ENCODE measurements at places on chromosomes 2 and 18. TPM values are rescaled to one million over a fixed set of nuclear protein-coding genes. Genes with fewer than 3 reads are reported as not detected.
A peak's percentile ranks its signal among the peaks of the same experiment; 100 is the strongest.

Gene UCN
- 2.3 TPM for polyA plus RNA-seq

DNA sequence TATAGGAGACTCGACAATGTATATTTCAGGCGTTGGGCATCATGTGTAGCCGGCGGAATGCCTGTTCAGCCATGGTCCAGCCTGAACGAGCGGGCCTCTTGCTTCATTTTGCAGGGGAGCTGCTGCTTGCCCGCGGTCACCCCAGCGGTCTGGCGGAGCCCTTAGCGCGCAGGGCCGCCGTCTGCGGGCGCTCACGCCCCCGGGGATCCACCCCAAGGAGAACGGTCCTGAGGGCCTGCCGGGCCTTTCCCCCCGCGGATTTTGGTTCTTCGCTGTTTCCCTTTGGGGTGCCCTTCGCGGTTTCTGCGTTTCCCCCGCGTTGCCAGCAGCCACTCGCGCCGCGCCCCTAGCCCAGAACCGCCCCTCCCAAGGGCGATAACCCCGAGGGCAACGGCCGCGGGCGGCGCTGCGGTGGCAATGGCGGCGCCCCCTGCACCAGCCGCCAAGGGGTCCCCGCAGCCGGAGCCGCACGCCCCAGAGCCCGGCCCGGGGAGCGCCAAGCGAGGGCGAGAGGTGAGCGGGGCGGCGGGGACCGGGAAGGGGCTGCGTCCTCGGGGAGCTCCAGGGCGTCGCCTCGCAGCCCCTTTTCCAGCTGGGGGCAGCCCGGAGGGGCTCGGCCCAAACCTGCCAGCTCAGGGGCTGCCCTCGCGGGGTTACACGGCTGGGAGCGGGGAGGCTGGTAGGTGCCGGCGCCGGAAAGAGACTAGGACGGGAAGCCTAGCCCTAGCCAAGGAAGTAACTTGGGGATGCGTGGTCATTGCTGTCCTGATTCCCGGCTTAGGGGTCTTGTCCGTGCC lies at the start of gene MFSD2B:
TSS of gene MFSD2B (plus strand) at position 406 of the 797 bp plus-strand sequence. CDS start at position 418, 12 bp downstream.
- no peak for DNase-seq

Gene UGT1A6
- polyA plus RNA-seq: not detected

GRCh38 chr2:157444641-157445040 lies 752 bp upstream of the CYTIP start:
- DNase-seq: no peak

DNA sequence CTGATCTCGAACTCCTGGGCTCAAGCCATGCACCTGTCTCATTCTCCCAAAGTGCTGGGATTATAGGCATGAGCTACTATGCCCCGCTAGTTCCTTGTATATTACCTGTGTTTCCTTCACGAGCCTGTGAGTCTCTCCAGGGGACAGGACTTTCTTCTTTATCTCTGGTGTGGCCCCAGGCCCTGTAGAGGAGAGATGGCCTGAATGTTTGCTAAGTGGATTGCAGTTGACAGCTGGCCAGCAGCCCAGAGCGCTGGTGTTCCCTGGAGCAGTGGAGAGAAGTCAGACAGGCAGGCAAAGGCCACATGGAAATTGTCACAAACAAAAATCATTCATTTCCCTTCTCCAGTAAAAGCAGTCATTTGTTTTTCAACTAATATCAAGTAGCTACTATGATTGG lies 17.9 kb downstream of the LPIN1 start:
- no peak for DNase-seq

DNA sequence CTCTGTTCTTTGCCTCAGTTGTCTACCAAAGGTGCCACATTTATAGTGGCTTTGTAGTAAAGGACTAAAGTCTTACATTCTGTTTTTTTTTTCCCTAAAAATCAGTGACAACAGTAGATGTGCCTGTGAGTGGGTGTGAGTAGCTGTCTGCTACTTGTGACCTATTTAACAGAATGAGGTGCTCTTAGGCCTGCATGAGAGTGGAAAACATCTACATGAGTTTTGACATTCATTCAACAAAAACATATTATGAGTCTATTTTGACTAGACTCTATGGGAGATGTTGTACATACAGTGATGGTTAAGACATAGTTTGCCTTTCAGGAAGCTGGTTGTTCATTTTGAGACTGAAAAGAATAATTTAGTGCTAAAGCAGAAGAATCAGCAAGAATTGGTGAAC lies 36.7 kb downstream of the IL1R2 start:
- DNase-seq: no peak

DNA sequence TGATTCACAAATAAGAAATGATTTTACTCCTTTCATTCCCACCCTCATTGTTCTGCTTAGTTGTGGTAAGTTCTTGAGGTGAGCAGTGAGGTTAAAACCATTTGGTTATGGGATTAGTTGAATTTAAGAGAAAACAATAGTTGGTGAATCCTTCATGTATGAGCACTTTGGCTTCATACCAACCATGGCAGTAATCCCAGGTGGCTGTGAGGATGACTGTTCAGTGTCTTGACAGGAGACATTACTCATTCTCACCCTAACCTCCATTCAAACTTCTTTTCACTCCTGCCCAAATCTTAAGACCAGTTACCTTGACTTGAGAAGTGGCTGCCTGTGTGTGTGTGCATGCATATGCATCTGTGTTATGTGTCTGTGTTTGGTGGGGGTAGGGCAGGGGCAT lies 143.1 kb downstream of the SETBP1 start:
- no peak for DNase-seq

Gene CTIF
- 46.8 TPM for polyA plus RNA-seq

DNA sequence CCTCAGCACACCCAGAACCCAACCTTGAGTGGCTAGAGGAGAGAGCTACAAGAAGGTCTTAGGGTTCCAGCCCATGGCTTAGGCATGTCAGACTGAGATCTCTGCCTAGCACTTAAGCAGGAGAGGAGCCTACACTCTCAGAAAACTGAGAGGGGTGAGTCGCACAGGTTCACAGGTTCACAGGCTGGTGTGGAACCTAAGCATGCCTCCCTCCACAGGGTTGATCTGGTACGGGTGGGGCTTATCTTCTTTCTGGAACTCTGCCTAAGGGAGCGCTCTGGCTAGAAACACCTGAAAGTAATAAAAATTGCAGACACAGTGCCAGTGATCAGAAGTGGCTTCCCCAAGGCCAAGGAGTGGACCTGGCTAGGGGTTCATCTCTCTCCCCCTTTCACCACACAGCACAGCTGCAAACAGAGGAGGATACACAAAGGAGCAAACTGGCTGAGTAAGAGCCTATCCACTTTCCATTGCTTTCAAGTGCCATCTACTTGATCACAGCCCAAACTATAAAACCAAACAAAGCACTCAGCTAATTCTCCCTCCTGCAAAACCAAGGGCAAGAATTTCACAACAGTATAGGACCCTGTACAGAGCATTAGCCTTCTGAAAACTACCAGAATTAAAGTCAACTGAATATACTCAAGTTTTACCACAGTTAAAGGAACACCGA lies 481.9 kb upstream of the SETBP1 start:
- no peak for DNase-seq

GRCh38 chr2:180254872-180255271 lies 247.8 kb upstream of the CWC22 start:
- no peak for DNase-seq

Gene AGXT
- not detected for polyA plus RNA-seq

DNA sequence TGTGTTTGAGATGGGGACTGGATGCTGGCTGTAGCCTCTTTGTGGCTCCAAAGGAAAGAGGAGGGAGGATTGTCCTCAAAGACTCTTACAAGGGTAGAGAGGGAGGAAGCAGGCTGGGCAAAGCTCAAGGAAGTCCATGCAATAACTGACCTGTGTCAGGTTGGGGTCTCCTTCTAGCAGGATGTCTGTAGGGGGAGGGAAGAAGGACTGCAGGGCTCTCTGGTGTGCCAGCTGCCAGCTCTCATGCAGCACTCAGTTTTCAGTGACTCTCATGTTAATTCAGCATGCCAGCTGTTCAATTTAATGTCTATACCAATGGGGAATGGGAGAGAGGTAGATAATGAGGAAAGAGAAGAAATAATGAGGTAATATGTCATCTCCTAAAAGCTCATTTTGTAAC lies 85.3 kb upstream of the RANBP2 start:
- no peak for DNase-seq

DNA sequence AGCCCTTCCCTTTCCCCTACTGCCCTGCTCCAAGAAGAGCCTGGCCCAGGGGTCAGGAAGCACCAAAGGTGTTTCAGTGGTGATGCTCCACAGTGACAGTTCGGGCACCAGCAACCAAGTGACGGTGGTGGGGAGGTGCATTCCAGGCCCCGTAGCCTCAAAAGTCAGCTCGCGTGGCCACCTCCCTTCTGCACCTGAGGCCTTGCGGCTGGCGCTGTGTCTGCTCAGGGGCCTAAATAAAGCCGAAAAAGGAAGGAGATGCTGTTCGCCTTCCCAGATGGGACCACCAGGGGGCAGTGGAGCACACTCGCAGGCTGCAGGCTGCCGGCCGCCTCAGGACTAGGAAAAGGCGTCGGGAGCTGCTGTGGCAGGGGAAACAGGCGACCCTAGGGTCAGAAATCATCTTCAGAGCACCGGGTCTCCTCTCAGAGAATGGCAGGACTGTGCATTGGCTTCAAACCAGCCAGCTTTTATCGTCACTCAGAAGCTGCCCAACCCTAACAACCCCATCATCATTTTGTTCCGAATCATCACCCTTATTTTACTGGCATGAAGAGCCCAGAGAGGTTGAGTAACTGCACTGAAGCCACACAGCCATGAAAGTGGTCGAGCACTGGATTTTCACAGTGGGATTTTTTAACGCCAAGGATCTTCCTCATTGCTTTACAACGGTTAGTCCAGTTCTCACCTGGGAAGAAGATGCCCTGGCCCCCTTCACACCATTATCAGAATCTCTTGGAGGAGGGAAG lies 213.0 kb upstream of the CELF4 start:
- DNase-seq: peak; percentile 68

Gene GPR75
- 0.91 TPM for polyA plus RNA-seq

Gene KCNK3
- 0.88 TPM for polyA plus RNA-seq

Gene YPEL5
- polyA plus RNA-seq: 53.2 TPM

- DNase-seq: no peak
Observed at GRCh38 chr2:201144101-201145051, 28.4 kb downstream of the CFLAR start.

Gene ZNF385B
- 17.1 TPM for polyA plus RNA-seq

Gene ANTXR1
- 133 TPM for polyA plus RNA-seq

GRCh38 chr2:158315803-158316414 lies 140.6 kb downstream of the CCDC148 start:
- DNase-seq: no peak

GRCh38 chr2:180368881-180369280 lies 361.8 kb upstream of the CWC22 start:
- peak; percentile 76 for DNase-seq

- DNase-seq: peak; percentile 11
Observed at GRCh38 chr2:625415-626333, 51.5 kb downstream of the TMEM18 start.

- no peak for DNase-seq
Observed at GRCh38 chr2:213018340-213018901, 133.0 kb downstream of the IKZF2 start.

DNA sequence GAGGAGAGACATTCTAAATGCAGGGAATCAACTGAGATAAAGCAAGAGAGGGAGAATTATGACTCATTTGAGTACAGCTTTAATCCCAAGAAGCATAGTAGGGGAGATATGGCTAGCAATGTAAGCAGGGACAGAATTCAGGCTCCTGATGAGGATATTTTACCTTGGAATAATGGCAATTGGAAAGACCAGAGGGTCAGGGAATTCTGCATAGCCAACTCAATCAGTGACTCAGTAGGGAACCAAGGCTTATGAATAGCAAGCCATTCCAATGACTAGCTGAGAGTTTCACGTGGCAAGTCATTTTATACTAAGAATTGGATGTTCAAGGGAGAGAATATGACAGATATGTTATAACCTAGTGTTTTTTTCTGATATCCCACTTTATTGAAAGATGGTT lies 563.8 kb upstream of the NETO1 start:
- DNase-seq: no peak

- no peak for DNase-seq
Observed at GRCh38 chr2:175567435-175568061, 386.0 kb upstream of the ATP5MC3 start.

DNA sequence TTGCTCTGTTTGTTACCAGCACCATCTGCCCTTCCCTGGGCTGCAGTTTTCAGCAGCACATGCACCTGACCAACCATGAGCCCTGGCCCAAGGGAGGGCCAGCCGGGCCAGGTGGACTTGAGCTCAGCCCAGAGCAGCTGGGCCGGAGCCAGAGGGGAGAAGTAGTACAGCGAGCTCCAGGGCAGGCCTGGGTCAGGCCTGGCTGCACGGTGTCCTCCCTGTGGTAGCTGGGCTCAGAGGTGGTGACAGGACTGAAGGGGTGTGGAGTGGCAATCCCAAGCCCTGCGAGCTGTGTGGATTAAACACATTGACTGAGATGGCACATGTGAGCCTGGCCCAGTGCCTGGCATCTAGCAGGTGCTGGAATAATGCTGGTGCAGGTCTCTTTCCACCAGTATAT lies 222.2 kb downstream of the GLI2 start:
- no peak for DNase-seq

- no peak for DNase-seq
Observed at GRCh38 chr2:54741250-54741649, 17.8 kb downstream of the EML6 start.

GRCh38 chr2:38666556-38666910 lies 619 bp downstream of the GALM start:
- peak; percentile 39 for DNase-seq

GRCh38 chr2:19845323-19845920 lies 56.4 kb downstream of the TTC32 start:
- DNase-seq: no peak

DNA sequence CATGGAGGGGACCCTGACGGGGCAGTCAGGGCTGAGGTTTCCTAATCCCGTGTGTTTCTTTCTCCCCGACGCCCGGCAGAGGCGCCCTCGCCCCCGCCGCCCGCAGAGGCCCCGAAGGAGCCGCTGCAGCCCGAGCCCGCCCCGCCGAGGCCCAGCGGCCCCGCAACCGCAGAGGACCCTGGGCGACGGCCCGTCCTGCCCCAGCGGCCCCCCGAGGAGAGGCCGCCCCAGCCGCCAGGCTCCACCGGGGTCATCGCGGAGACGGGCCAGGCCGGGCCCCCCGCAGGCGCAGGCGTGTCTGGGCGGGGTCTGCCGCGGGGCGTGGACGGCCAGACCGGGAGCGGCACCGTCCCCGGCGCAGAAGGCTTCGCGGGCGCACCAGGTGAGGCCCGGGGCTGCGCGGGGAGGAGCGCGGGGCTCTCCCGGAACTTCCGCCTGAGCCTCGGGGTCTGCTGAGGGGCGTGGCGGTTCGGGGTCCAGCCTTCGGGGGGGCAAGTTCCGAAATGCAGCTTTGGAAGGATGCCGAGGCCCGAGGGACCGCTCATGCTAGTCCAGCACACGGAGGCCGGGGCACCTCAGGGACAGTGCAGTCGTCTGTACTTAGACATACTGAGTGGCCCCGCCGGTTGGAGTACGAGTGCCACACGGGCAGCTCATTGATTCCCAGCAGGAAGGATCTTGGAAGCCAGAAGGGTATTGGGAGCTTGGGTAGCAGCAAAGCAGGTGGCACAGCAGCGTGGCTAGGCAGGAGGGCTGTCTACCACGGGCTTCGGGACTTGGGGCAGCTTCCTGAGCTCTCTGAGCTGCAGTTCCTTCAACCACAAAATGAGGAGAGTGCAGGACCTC lies 60.1 kb downstream of the EMILIN2 start:
- peak; percentile 53 for DNase-seq

DNA sequence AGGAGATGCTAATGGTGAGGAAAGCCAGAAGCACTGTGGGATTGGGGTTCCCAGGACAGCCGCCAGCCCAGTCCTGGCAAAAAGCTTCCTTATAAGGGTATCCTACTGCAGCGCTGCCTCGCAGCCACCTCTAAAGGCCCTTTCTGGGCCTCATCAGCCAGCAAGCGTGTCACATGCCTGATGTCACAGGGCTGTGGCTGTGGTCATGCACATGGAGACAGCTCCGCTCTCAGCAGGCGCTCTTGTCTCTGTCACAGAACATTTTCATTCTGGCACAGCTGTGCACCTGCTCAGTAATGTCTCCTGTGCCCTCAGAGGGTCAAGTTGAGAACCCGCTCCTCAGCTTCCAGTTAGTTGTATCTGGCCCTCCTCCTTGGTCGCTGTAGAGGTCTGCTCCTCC lies 17.7 kb upstream of the MAL start:
- DNase-seq: peak; percentile 51
